Activated CD4-positive, CD25-positive, alpha-beta regulatory T cell (primary cell): ENCODE measurements at places on chromosomes 16 and 17.

DNA sequence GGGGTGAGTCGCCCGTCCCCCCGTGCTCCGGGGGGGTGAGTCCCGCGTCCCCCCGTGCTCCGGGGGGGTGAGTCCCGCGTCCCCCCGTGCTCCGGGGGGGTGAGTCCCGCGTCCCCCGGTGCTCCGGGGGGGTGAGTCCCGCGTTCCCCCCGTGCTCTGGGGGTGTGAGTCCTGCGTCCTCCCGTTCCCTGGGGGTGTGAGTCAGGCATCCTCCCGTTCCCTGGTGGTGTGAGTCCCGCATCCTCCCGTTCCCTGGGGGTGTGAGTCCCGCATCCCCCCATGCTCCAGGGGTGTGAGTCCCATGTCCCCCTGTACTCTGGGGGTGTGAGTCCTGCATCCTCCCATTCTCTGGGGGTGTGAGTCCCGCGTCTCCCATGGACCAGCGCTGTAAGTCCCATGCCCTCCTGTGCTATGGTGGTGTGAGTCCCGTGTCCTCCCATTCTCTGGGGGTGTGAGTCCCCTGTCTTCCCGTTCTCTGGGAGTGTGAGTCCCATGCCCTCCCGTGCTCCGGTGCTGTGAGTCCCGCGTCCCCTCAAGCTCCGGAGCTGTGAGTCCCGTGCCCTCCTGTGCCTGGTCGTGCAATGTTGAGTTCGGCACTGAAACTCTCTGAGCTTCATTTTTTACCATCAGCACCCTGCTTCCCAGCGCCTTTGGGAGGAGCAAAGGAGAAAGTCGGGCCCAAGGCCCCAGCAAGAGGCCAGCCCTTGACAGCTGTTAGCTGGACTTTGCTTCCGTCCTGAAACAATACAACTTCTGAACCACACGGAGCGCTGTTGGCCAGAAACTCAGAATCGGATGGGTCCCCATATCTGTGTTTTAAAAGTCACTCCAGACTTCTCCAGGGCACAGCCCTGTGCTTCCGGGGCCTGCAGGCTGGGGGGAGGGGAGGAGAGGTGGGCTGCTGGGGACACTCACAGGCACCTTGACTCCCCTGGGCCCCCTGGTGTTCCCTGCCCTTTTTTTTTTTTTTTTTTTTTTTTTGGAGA, 11.5 kb upstream of the ZC3H18 start:
- no peak for DNase-seq

DNA sequence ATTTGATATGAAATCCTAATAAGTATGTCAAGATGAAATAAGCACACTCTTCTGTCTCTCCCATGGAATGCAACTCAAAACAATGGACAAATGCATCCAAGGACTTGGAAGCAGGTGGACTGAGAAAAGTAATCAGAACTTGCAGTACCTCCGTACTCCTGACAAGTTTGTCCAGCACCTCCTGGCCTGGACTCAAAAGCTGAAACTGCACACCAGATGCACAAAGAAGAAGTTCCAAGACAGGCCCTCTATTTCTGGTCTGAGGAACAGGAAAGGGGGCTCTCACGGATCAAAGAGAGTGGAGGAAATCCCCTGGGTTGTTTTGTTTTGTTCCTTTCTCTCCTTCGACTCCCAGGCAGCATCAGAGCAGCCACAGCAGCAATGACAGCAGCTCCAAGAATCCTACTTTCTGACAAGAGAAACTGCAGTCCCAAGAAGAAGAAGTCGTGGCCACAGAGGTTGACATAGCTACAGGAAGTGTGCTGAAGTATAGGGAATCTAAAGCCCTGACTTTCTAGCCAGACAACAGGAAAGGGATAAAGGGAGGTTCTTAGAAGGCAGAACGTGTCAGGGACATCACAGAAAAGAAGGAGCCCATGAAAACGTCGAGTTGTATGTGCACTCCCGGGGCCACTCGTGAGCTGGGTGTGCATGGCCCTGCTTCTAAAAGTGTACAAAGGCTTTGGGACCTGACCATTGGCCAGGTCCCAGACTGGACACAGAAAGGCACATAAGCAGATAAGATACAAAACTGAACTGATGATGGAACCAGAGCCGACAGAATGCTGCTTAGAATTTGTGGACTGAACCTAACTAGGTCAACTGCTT, 29.3 kb downstream of the AKAP10 start:
- no peak for DNase-seq

DNA sequence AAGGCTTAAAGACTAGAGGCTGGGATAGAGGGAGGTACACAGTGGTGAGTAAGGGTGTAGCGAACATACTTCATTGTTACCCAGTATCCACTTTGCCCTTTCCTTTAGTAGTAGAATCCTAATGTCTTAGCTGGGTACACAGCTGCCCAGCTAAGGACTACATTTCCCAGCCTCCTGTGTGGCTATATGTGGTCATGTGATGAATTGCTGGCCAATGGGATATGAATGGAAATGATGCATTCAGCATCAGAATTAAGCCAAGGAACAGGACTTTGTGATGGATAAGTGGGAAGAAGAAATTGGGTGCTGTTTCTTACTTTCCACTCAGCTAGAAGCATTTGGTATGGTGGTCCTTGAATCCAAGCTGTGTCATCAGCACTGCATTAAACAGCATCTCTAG, 55.9 kb downstream of the FOXL1 start:
- no peak for DNase-seq

DNA sequence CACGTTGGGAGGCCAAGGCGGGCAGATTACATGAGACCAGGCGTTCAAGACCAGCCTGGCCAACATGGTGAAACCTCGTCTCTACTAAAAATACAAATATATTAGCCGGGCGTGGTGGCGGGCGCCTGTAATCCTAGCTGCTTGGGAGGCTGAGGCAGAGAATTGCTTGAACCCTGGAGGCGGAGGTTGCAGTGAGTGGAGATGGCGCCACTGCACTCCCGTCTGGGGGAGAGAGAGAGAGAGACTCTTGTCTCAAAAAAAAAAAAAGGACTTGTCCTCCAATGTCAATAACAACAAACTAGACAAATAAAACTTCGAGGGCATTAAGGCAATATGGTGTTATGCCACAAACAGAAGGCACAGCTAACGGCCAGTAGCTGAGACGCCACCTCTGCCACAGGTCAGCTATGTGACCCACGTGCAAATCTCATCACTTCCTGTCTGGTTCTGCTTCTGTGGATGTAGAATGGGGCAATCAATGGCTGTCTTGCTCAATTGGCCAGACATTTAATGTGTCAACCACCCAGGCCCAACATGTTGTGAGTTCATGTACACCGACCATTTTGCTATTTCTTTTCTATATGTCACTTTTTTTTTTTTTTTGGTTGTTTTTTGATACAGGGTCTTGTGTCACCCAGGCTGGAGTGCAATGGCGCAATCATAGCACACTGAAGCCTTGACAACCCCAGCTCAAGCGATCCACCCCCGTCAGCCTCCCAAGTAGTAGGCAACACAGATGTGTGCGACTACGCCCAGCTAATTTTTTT, 834 bp upstream of the TXNDC11 start:
- no peak for DNase-seq

DNA sequence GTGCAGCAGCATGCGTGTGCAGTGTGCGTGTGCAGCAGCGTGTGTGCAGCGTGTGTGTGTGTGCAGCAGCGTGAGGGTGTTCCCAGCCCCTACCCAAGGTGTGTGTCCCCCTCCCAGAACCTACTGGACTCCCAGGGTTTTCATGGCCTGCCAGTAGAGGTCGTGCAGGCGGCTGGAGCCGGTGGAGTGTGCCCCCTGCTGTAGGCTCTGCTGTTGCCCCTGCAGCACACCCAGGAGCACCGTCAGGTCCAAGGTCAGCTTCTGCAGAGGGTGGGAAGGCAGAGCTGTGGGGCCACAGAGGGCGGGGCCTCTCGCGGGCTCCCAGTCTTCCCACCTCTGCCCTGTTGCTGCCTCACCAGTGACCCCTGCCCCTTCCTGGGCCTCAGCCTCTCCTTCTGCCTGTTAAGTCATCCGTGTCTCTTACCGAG, 14.9 kb downstream of the MYBBP1A start:
- no peak for DNase-seq

DNA sequence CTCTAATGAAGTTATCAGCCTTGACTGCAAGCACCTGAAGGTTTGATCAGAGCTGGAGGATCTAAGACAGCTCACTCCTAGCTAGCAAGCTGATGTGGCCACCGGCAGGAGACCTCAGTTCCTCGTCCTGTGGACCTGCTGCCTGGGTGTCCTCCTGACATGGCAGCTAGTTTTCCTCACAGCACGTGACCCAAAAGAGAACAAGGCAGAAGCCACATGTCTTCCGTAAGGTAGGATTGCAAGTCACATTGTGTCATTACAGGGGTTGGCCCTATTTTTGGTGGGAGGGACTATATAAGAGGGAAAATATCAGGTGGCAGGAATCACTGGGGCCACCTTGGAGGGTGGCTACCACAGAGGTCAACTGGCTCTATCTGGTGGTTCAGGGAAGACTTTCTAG, 18.1 kb upstream of the WWOX start:
- no peak for DNase-seq

DNA sequence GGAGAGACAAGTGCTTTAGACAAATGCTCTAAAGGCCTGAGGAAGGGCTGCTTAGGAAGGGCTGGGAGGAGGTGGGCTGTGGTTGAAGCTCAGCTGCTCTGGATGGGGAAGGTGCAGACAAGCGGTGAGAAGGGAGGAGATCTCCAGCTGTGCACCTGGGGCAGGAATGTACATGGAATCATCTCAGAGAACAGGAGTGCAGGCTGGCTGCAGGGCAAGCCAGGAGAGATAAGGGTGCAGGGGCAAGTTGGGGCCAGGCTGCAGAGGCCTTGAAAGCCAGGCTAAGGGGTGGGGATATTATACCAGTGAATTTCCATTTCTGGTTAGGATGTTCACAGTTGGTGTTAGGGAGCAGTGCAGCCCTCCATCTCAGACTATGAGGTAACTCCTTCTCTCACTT, 4.2 kb downstream of the SLC6A2 start:
- no peak for DNase-seq

GRCh38 chr17:43671755-43672519, 10.2 kb upstream of the MEOX1 start:
- no peak for DNase-seq

- DNase-seq: no peak
Measured at GRCh38 chr16:85625053-85625452, 11.9 kb downstream of the GSE1 start.

GRCh38 chr17:6290488-6291196, 144.3 kb downstream of the AIPL1 start:
- DNase-seq: no peak

DNA sequence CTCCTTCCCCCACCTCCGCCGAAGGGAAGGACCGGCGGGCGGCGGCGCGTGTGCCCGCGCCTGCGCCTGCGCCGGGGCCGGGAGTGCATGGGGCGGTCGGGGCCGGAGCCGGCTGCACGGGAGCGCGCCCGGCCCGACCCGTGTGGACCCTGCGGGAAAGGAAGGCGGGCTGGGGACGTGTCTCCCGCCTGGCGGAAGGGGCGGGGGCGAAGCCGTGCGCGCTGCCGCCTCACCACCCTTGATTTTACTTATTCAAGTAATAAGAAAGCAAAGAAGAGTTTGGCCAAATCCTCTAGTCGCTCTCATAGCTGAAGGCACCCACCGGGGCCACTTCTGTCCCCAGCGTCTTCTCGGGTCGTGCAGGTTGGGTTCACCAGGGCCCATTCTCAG, 596 bp upstream of the PFN1 start:
- no peak for DNase-seq

- no peak for DNase-seq
Measured at GRCh38 chr17:45309400-45309799, 7.4 kb downstream of the MAP3K14 start.

DNA sequence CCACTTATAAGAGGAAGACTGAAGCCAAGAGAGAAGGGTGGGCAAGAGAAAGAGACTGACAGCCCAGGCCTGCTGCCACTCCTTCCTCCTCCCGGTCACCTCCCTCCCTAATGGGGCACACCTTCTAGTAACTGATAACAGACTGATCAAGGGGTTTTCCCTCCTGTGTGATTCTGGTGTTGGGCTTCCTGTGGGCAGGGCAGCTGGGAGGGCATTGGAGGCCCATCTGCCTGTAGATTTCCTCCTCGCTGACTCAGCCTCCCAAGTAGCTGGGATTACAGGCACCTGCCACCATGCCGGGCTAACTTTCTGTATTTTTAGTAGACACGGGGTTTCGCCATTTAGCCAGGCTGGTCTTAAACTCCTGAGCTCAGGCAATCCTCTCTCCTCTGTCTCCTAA, 16.2 kb downstream of the CA4 start:
- DNase-seq: no peak

DNA sequence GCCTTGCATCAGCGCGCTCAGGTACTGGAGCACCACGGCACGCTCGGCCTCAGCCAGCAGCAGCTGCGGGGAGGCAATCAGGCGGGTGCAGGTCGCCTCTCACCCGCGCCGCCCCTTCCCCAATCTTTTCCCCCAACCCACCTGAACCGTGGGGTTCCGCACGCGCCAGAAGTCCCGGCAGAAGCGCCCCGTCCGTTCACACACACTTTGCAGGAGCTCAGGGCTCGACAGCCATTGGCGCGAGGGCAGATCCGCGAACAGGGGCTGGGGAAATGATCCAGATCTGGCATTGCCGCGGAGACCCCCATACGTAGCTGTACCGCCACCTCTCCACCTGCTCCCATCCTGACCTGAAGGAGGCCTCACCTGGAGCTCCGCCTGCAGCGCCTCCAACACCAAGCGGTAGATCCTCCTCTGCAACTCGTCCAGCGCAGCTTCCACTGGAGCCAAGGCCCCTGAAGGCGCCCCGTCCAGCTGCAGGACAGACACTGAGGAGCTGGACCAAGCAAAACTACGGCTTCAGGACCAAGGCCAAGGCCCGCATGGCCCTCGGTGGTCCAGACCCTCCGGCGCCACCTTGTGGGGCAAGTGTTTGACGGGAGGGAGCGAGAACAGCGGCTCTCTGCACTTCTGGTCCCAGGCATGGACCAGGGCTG, 1.4 kb upstream of the MATCAP1 start:
- peak; percentile 74 for DNase-seq

DNA sequence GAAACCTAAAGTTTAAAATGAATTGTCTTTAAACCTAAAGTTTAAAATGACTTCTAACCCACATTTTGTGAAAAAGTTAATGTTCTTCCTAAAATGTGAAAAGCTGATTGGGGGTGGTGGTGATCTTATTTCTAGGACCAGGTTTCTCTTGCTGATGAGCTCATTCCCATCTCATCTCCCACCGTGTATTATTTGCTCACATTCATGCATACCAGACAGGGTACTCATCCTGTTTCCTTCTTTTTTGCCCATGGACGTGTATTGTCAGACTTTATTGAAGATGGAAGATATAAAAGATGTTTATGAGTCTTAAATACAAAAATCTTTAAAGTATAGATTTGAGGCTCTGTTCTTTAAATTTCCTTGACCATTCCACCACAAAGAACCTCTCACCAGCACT, 70.1 kb upstream of the MPHOSPH6 start:
- no peak for DNase-seq

- no peak for DNase-seq
Measured at GRCh38 chr17:17778308-17779014, 58.3 kb downstream of the SREBF1 start.
